ENCODE measurements at places on chromosomes 5 and 9. TPM values are rescaled to one million over a fixed set of nuclear protein-coding genes. Genes with fewer than 3 reads are reported as not detected.

RANBP3L gene
- total RNA-seq, result 2.3 TPM

NADK2 gene
- 36.4 TPM for total RNA-seq

AFAP1L1 gene
- 10.1 TPM for total RNA-seq

OR1N1 gene
- not detected for total RNA-seq

RLN1 gene
- total RNA-seq, result not detected

GNA14 gene
- 3.4 TPM for total RNA-seq

TIGD6 gene
- 7.3 TPM for total RNA-seq

PHF24 gene
- under 0.01 TPM for total RNA-seq

TMEM215 gene
- not detected for total RNA-seq

Data from hair follicle dermal papilla cell (primary cell).